ENCODE measurements at places on chromosomes 3 and 15.

DNA sequence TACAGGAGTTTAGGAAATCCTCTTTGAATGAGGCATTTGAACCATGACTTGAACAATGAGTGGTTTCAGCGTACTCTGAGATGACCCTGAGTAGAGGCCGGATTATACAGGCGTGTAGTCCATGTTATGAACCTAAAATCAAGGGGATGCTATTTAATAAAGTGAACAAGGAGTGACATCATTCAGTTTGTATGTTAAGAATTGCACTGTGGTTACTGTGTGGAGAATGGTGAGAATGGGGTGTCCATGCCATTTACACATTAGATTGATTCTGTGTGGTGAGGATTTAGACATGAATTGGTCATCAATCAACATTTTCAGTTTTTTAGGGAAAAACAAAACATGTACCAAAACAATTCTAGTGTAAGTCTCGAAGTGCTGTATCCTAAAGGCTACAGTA, 65.8 kb downstream of the TPRG1 start:
- DNase-seq = no peak

DNA sequence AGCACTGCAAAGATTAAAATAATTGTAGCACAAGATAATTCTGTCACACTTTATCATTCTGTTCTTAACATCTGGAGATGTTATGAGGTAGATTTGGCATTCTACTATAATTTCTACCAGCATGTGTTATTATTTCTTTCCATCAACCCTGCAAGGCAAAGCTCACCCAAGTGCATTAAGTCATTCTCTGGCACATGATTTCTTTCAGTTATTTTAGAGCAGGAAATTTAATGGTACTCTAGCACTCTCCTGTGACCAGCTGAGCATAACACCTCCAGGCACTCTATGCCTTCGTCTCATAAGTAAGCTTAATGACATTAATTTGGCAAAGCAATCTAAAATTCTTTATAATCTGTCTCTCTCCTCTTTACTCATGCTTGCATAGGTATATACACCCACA, 300.2 kb upstream of the GPR149 start:
- no peak for DNase-seq

DNA sequence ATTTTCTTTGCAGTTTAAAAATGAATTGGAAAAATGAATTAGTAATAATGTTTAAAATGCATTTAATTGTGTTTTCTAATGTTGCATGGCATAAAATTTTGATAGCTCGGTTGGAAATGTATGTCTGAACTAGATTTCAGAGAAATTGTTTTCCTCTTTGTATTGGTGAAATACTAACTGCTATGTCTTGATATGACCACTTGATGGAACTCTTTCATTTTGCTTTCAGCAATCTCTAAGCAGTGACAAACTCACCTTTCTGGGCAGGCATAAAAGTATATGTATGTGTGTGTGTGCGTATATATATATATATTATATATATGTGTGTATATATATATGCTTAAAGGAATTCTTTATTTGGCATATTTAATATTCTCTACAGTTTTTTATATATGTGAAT, 239.3 kb upstream of the ZNF717 start:
- DNase-seq = no peak

- DNase-seq = no peak
Measured at GRCh38 chr15:58437531-58438105, 5.8 kb downstream of the LIPC start.

DNA sequence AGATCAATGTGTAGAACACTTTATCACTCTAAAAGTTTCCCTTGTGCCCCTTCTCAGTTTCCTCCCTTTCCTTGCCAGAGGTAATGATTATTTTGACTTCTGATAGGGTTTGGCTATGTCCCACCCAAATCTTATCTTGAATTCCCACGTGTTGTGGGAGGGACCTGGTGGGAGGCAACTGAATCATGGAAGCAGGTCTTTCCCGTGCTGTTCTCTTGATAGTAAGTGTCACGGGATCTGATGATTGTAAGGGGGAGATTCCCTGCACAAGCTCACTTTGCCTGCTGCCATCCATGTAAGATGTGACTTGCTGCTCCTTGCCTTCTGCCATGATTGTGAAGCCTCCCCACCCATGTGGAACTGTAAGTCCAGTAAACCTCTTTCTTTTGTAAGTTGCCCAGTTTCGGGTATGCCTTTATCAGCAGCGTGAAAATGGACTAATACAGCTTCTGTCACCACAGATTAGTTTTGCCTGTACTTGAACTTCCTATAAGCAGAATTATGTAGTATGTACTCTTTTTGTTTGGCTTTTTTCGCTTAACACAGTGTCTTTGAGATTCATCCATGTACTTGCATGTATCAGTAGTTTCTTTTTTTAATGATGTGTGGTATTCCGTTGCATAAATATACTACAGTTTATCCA, 7.2 kb downstream of the FEM1B start:
- DNase-seq = no peak

GRCh38 chr3:74564560-74564959, 49.9 kb downstream of the CNTN3 start:
- no peak for DNase-seq

DNA sequence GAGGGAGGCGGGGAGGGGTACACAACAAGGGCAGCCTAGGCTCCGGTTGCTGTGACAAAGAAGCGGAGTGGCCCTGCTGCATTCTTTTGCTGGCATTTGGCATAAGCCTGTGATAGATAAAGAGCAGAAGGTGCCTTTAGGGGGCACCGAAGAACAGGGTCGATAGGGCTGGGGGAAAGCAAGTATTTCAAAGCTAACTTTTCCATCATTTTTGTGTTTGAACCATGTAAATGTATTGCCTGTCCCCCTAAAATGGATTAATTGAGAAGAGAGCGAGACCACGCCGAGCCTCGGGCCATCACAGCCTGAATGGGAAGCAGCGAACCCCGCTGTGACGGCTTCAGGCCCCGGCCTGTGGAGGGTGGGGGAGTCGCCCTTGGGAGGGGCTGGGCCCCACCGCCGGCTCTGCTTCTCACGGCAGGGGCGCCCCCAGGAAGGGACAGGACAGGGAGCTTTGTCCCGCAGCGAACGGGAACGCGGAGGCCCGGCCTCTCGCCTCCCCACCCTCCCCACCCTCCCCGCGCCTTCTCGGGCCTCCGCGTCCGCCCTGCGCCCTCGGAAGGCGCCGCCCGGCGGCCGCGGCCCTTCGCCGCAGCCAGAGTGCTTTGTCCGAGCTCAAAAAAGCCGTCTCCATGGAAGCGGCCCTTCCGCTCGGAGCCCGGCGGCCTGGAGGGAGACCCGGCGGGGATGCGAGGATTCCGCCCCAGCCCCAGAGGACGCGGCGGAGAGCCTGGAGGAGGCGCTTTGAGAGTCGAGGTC, 32.4 kb upstream of the ALDH1L1 start:
- no peak for DNase-seq

GRCh38 chr3:69767571-69767970, 28.3 kb downstream of the MITF start:
- no peak for DNase-seq

- no peak for DNase-seq
Measured at GRCh38 chr3:13507570-13508339, 27.6 kb downstream of the HDAC11 start.

GRCh38 chr15:33068511-33068990, 126.0 kb downstream of the FMN1 start:
- no peak for DNase-seq

GRCh38 chr3:69282181-69282580, 103.7 kb downstream of the FRMD4B start:
- DNase-seq = peak; percentile 26

DNA sequence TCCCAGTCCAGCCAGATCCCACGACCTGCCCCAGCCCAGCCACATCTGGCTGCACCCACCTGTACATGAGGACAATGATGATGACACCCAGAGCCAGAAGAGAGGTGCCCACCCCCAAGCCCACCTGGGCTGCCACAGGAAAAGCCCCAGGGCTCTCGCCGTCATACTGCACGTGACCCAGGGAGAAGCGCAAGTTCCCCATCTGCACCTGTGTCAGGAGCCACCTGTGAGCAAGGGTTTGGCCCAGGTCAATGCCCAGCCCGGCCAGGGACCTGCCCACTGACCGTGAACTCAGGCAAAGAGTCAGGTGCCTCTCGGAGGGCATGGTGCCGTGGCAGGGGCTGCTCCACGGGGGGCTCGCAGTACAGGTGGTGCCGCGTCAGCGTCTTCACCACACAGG, 16.3 kb downstream of the PLXNB1 start:
- DNase-seq = no peak

DNA sequence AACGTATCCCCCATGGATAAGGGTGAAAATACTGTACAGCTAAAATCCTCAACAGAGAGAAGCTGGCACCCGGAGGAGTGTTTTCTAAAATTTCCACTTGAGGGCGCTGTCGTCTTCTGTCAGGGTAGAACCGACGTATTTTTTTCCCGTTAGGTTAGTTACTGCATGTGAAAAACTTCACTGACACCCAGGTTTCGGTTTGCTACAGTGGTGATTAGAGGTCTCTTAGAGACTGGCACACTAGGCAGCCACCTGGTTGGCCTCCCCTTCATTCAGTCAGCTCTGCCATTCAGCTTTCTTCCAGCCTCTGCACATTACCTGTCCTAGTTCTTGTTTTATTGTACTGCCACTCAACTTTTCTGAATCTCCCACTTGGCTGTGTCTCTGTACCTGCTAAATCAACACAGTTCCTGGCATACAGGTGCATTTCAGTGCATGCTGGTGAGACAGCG, 18.4 kb downstream of the CCK start:
- DNase-seq = no peak

DNA sequence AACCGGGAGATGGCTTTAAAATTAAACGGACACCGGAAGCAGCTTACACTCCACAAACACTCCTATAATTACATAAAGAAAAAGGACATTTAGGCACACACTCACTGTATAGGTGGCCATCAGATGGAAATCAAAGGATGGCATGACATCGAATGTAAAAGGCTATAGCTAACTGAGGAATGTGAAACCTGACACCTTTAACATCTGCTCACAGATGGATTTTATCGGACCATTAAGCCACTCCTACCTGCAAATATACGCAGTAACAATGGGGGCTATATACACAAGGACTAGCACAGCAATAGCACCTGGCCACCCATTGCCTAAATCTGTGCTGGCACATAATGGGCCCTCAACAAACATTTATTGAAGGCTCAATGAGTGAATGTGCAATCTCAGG, 14.5 kb upstream of the RBSN start:
- no peak for DNase-seq

GRCh38 chr15:50330921-50331320, 24.1 kb downstream of the GABPB1 start:
- DNase-seq = no peak

DNA sequence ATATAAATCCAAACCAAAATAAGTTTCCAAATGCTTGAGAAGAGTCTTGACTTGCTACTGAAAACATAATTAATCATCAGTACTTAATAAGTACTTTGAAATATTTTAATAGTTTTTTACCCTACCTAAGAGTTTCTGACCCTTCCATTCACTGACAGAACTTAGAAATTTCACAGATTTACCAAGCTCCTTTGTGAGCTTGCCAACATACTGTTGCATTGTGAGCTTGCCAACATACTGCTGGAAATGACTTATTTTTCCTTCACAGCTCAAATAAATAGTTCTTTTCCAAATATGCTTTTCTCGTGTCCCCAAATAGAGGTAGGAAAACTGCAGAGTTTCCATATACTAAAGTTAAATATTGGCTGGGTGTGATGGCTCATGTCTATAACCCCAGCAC, 9.6 kb upstream of the AADAC start:
- no peak for DNase-seq

DNA sequence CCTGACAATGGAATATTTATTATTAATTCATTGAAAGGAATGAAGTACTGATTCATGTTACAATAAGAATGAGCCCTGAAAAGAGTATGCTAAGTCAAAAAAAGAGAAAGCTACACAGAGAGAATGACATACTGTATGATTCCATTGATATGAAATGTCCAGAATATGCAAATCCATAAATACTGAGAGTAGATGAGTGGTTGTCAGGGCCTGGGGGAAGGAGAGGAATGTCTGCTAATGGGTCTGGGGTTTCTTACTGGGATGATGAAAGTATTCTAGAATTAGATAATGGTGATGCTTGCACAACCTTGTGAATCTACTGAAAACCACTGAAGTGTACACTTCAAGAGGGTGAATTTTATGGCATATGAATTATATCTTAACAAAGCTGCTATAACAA, 79.9 kb upstream of the HACD2 start:
- DNase-seq = no peak

DNA sequence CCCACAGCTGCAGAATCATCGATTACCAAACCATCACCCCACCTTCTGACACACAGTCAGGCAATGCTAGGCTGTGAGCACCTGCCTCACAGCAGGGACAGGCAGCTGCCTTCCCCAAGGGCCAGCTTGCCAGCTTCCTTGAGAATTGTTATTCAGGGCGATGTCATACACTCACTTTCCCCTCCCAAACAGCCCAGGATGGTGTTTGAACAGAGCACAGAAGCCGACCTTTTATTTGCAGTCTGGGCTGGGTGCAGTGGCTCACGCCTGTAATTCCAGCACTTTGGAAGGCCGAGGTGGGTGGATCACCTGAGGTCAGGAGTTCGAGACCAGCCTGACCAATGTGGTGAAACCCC, 84.5 kb upstream of the HERC1 start:
- no peak for DNase-seq

- no peak for DNase-seq
Measured at GRCh38 chr3:18723206-18723810, 298.2 kb upstream of the SATB1 start.

GRCh38 chr3:102113421-102114041, 264.2 kb downstream of the NFKBIZ start:
- no peak for DNase-seq

- DNase-seq = no peak
Measured at GRCh38 chr3:169387751-169388696, 275.5 kb downstream of the MECOM start.

DNA sequence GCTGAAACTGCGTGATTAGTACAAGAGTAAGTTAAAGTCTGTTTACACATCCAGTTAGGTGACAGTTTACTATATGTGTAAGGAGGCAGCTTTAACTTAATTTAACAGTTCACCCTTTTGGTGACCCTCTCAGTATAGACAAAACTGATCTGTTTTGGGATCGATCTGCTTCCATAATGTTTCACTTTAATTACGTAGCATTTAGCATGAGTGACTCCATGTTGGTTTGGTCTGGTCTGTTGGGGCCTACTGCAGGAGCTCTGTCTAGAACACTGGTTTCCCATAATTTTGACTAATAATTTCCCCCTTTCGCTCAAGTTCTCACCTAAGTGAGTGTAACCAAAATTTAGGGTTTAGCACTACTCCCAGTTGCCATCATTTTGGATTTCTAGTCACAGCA, 6.4 kb upstream of the SECISBP2L start:
- no peak for DNase-seq

DNA sequence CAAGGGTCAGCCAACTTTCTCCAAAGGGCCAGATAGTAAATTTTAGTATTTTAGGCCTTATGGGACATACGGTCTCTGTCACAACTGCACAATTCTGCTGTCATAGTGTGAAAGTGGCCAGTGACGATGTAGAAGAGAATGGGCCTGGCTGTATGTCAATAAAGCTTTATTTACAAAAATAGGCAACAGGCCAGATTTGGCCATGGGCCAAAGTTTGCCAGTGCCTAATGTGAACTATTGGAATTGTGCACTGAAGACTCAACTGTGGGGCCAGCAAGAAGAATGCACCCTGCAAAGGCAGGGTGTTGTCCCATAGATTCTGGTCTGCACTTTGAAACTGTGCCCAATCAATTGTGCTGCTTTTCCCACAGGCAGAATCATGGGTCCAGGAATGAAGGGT, 69.4 kb upstream of the PRR23E start:
- no peak for DNase-seq
